SK-N-MC (cell line): ENCODE measurements at places on chromosomes 7 and 10.

DNA sequence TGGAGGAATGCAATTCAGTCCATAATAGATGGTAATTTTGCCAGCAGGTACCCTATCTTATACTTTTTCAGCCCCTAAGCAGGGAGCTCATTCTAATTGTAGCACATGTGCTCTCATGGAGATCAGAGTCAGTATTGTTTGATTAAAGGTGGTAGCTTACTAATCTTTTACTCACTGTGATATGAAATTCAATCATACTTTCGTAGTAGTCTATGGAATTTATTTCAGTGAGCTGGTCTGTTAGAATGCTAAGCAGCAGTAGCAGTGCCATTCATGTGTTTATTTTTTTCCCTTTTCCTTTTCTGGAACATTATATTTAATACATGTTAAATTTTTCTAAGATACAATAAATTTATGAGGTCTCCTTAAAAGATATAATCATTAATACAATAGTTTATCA is 109.0 kb downstream of the ST7 start:
- no peak for DNase-seq

DNA sequence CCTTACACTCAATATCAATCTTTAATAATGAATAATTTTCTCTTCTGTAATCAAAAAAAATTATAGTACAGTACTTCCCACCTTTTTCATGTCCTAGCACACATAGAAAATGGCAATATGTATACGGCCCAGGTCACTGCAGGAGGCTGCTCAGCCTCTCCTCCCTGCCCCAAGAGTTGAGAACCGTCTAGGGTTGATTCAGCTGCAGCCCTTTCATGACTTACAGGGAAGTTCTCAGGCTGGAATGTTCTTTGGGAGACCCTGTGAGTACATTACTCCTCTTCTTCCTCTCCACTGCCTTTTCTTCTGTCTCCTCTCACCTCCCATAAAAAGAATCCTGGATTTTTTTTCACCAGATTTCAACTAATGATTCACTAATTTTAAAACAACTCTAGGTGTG is 180.0 kb downstream of the HDAC9 start:
- DNase-seq = no peak

- no peak for DNase-seq
These were observed 63.5 kb downstream of the NRP1 start for GRCh38 chr10:33270971-33271370.

DNA sequence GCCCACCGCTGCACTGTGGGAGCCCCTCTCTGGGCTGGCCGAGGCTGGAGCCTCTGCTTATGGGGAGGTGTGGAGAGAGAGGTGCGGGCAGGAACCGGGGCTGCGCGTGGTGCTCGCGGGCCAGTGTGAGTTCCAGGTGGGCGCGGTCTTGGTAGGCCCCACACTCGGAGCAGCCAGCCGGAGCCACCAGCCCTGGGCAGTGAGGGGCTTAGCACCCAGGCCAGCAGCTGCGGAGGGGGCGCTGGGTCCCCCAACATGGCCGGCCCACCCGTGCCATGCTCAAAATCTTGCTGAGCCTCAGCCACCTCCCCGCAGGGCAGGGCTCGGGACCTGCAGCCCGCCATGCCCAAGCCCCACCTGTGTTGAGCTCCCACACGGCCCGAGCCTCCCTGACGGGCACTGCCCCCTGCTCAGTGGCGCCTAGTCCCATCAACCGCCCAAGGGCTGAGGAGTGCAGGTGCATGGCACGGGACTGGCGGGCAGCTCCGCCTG is 856.8 kb upstream of the CELF2 start:
- DNase-seq = no peak

- DNase-seq = no peak
These were observed 394.7 kb downstream of the AUTS2 start for GRCh38 chr7:69992938-69993337.

DNA sequence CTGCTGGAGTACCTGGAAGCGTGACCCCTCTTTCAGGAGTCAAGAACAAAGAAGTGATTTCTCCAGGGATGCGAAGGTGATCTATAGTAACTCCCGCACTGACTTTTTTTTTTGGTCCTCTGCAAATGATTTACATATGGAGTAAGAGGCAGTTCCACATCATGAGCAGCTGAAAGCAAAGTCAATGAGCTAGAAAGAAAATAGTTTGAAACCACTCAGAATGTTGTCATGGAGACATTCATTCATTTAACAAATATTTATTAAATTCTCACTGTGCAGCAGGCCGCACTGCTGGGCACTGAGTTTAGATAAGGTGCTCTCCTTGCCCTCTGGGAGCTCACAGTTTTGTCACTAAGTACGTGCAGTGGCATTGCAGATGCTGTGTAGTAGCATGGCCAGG is 206.7 kb downstream of the CAMK1D start:
- DNase-seq = no peak

GRCh38 chr7:83036721-83037380 is 125.8 kb downstream of the PCLO start:
- no peak for DNase-seq

DNA sequence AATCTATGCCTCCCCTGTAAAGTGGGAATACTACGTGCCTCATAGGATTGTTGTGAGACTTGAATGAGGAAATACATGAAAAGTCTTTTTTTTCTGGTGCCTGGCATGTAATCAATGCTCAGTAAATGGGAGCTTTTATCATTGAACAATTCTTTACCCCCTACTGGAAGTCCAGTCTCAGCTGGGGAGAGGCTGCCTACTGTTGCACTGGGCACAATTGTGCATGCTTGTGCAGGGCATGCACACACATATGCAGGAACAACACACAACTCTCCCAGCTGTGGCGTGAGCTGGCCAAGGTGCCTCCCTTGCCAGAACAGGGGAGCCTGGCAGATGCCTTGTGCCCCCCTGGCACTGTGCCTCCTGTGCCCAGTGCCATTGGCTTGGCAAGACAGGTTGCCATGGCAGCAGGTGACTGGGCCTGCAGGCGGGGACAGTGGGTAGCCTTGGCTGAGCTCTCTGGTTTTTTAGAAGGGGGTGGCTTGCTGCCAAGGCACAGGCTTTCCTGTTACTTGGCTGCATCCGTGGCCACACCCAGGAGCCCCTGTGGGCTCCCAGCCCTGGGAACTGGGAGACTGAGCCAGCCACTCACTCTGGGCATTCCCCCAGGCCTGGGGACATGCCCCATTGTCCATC is 16.1 kb upstream of the PALD1 start:
- no peak for DNase-seq

- no peak for DNase-seq
These were observed 546.4 kb upstream of the C7orf33 start for GRCh38 chr7:148044173-148044572.

DNA sequence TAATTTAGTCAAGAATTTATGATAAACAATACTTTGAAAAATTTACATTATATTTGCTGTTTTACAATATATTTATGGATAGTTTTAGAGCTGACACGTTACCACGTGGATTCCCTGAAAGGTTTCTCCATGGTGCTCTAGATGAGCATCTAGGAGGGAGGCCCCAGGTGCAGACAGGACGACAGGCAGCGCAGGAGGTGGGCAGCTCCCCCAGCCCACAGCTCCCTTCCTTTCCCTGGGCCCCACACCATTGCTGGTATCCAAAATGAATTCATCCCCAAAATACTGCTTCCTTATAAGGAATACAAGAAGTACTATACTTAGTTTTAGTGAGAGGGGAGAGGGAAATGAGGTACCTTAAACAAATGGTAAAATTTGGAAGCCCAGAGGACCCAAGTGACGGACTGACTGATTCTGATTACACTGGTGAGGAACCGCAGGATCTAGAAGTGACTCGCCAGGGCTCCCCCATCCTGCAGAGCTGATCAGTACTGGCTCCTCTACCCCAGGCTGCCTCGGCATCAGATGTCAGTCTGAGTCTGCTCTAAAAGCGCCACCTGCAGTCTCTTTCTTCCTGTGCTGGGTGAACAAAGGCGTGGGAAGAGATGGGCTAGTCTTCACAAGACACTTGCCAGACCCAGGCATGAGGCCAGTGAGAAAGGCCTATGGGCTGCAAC is 89.2 kb downstream of the DLG5 start:
- DNase-seq = no peak

DNA sequence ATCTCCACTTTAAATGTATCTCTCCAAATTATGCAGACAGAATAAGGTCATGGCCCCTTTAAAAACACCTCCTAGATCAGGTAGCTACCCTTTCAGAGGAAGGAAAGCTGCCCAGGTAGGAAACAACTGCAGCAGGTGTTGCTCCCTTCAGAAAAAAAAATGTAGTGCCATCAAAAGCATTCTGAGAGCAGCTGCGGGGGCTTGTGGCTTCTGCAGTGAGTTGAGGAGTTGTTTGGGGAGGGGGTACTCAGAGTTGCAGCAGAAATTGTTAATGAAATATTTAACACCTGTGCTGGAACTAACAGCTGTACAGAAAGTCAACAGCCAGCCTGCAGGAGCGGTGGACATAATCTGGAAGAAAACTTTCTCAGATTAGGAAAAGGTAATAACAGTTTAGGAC is 24.0 kb downstream of the CDHR3 start:
- DNase-seq = no peak

GRCh38 chr10:63252095-63252762 is 119.1 kb downstream of the NRBF2 start:
- no peak for DNase-seq
